T47D (cell line): ENCODE measurements at places on chromosomes 13 and 19.

GRCh38 chr13:53447456-53447855 is 418.8 kb downstream of the OLFM4 start:
- no peak for DNase-seq

DNA sequence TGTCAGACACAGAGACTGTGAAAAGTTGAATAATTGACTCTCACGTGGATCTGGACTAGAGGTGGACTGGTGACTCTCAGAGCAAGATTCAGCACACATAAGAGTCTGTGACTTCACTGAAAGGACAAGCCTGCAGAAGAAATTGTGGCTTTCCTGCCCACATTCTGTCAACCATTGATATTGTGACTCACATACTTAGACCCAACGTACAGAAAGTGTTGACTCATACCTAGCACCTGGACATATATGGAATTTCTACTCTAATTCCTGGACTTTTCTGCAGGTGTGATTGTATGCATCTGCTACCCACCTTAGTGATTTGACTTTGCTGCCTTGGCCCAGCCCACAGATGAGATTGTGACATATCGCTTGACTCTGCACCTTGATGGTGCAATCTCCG is 15.6 kb upstream of the ZNF730 start:
- DNase-seq = no peak

DNA sequence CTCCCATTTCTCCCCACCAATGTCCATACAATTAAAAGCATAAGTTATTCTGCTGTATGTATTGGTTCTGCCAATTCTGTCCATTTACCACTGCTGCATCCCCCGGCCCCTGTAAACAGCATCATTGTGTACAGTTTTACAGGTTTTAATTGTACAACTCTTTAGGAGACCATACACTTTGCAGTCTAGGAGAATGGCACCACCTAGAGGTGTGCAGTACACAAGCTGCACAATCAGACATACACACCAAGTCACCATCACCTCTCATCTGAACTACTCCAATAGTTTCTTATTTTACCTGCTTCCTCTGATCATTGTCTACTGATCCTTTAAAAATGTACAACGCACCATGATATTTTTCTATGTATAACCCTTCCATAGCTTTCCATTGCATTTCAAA is 855.9 kb upstream of the KLHL1 start:
- peak; percentile 46 for DNase-seq

DNA sequence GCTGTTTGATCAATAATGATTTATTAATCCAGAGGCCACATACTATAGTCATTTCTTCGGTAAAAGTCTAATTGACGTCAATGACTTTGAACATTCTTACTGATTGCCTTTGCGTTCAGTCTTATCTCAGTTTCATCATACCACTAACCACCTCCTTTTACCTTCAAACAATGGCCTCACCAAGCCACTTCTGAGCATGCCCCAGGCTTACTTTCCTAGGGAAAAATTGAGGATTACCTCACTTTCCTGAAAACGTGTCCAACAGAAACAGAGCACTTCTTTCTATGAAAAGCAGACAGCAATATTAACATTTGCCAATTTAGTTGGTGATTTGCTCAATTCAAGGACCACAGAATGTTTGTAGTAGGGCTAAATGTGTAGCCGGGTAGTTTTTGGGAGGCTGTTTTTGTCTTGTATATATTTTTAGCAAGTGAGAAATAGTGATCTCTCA is 157.6 kb downstream of the KLF5 start:
- no peak for DNase-seq
